Fibroblast of skin of right quadriceps (primary cell): ENCODE measurements at places on chromosomes 3 and 15.
A peak's percentile ranks its signal among the peaks of the same experiment; 100 is the strongest.

GRCh38 chr3:187359798-187360486 is 8.2 kb upstream of the RTP4 start:
- no peak for DNase-seq

DNA sequence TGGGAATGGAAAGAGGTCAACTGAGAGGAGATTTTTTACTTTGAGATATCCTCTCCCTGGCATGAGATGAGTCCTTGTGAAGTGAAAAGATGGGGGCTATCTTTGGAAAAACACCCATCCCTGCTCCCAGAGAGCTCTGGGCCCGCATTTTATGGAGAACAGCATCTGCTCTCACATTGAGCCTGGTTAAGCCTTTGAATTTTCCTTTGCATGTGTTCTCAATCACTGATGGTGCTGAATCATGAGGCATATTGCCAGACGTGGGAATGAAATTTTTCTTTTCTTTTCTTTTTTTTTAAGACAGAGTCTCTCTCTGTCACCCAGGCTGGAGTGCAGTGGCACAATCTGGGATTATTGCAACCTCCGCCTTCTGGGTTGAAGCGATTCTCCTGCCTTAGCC is 24.4 kb downstream of the TMEM45A start:
- peak; percentile 82 for DNase-seq

GRCh38 chr15:36029606-36030210 is 483.7 kb upstream of the DPH6 start:
- peak; percentile 98 for DNase-seq

- DNase-seq, result peak; percentile 22
Measured at GRCh38 chr3:105608623-105609022, 241.9 kb downstream of the ALCAM start.

DNA sequence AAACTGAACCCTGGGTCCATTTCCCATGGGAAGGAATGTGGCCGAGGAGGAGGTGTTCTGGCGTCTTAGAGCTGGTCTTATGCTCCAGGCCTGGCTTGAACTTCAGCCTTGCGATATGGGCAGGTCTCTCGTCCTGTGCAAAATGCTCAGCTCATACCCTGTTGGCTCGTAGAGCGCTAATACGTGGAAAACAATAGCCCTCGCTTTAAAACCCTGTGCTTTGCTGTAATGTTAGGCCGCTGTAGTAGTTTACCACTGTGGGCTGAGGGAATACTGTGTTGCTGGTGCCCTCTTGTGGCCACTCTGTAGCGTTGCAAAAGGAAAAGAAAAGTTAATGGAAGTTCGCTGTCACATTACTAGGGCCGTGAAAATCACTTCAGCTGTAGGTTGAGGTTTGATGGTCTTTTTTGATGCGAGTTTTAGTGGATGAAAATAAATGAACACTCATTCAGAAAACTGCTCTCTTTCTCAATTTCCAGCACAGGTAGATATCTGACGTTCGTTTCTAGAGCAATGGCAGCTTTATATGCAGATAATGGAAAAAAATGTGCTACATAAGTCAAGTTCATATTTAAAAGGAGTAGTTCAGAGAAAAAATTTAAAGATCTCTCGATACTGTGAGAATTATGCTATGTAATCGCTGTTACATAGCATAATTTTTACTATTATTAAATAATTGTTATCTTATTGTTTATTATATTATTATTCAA is 92.9 kb downstream of the MCTP2 start:
- peak; percentile 64 for DNase-seq

- peak; percentile 85 for DNase-seq
Measured at GRCh38 chr3:128487813-128488635, 5.0 kb downstream of the GATA2 start.

- peak; percentile 96 for DNase-seq
Measured at GRCh38 chr3:157436583-157437291, at the start of gene PTX3. Gene PTX3 (plus strand): TSS chr3:157436850. CDS start chr3:157436934, 84 bp downstream.

DNA sequence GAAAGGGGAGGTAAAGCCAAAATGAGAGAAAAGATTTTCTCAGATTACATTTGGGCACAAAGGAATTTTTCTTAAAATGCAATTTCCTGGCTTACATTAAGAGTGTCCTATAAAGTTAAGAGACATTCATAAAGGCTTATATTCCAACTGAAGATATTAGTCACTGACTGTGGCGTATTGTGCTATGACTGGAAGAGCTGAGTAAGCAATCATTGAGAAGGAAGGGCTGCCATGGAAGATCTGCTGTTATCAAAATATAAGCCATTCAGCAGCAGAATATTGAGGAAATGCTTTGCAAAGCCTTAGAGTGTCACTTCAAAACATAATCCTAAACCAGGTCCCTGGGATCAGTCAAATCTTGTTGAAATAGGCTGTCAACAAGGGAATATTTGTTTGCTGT is 593.9 kb downstream of the TUSC7 start:
- DNase-seq, result no peak

- no peak for DNase-seq
Measured at GRCh38 chr15:98536976-98537375, 111.4 kb upstream of the IGF1R start.

GRCh38 chr3:85572426-85572825 is 613.6 kb downstream of the CADM2 start:
- no peak for DNase-seq

- DNase-seq, result no peak
Measured at GRCh38 chr3:175103298-175103697, 244.2 kb downstream of the NAALADL2 start.

GRCh38 chr3:77427528-77427927 is 387.6 kb downstream of the ROBO2 start:
- DNase-seq, result no peak

DNA sequence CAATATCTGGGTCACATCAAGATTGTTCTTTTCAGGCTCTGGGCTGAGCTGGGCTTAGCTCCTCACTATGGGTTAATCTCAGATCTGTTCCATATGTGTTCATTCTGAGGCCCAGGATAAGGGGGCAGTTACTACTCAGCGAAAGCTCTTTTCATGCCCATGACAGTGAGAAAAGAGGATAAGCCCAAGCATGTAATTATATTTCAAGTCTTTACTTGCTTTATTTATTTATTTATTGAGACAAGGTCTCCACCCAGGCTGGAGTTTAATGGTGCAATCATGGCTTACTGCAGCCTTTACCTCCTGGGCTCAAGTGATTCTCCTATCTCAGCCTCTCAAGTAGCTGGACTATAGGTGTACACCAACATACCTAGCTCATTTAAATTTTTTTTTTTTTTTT is 44.7 kb upstream of the SELENOK start:
- DNase-seq, result no peak

DNA sequence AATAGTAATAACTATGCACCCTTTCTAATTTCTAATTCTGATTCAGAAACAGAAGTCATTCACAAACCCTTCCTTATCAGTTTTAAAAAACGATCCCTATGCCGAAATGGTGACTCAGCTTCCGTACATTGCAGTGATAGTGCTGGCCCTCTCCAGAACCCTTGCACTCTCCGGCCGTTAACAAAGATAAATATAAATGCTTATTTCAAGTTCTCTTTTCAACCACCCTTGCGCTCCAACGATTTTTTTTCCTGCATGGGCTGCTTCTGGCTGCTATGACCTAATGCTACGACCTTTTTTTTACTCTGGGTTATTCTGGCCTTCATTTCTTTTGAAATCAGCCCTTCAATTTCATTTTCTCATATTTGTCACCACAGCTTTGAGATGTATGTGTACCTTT is 646.2 kb downstream of the NTRK3 start:
- no peak for DNase-seq

DNA sequence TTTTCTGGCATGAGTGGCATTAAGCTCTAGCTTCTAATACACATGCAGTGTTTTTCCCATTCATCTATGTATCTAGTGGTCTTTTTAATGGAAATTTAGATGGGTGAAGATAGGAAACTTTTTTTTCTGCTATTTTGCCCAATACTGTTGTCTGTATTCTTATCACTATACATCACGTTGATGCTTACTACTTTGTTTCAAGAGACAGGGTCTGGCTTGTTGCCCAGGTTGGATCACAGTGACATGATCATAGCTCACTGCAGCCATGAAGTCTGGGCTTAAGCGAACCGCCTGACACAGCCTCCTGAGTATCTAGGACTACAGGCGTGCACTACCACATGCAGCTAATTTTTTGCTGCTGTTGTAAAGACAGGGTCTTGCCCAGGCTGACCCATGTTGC is 84.6 kb downstream of the PEAK1 start:
- peak; percentile 45 for DNase-seq

- DNase-seq, result peak; percentile 4
Measured at GRCh38 chr3:11420066-11420465, 147.9 kb downstream of the ATG7 start.
